Prostate gland (tissue), 2 donors: ENCODE measurements at places on chromosomes 3 and 15. TPM values are rescaled to one million over a fixed set of nuclear protein-coding genes. Genes with fewer than 3 reads are reported as not detected.

Gene MUSTN1
- 14.4 TPM for total RNA-seq

Gene SLC38A3
- 4.0 TPM for total RNA-seq

Gene XYLB
- total RNA-seq, result 4.9 TPM

Gene ERICH6
- total RNA-seq, result 0.57 TPM

Gene RETNLB
- not detected for total RNA-seq

Gene CLDN16
- total RNA-seq, result not detected

Gene SPINK8
- not detected for total RNA-seq

Gene LARP6
- total RNA-seq, result 43.3 TPM

Gene ITIH3
- 9.6 TPM for total RNA-seq

Gene FSTL1
- total RNA-seq, result 265 TPM

Gene PLCB2
- total RNA-seq, result 1.5 TPM

Gene SLC25A20
- 12.2 TPM for total RNA-seq

Gene CTXND1
- total RNA-seq, result not detected

Gene EIF2B5
- total RNA-seq, result 61.5 TPM

Gene B3GALNT1
- 13.2 TPM for total RNA-seq

Gene ZDHHC23
- total RNA-seq, result 4.2 TPM

Gene TP63
- total RNA-seq, result 67.5 TPM

Gene RARB
- 4.4 TPM for total RNA-seq

Gene ACTC1
- total RNA-seq, result 21.5 TPM

Gene CSPG4
- 14.3 TPM for total RNA-seq

Gene ANKRD28
- total RNA-seq, result 35.8 TPM

Gene CYP1A1
- 0.57 TPM for total RNA-seq

Gene OSBPL10
- 82.8 TPM for total RNA-seq

Gene ABHD2
- total RNA-seq, result 111 TPM

Gene CD200R1
- total RNA-seq, result 0.23 TPM

Gene PLA2G4E
- total RNA-seq, result 0.18 TPM

Gene PPP1R14D
- 0.97 TPM for total RNA-seq

Gene FMN1
- 7.1 TPM for total RNA-seq

Gene LSMEM2
- total RNA-seq, result not detected

Gene POMGNT2
- total RNA-seq, result 20.7 TPM

Gene TSEN2
- total RNA-seq, result 13.8 TPM
